CD4-positive, alpha-beta T cell treated with Interleukin-12 subunit alpha and Interleukin-12 subunit beta, for 1 hour (primary cell): ENCODE measurements at places on chromosomes 13 and 19.

DNA sequence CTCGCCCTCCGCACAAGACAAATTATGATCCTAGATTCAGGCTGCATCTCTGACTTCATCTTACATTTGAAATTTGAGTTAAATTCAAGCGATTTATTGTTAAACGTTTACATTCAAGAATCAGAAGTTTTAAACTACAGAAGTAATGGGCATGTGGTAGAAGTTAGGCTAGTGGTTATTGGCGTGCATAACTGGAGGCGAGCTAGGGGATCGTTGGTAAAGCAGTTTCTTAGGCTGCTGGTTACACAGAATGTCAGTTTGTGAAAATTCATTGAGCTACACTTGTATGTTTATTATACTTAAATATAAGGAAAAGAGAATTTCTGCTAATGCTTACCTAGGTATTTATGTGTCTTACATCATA lies 733 bp upstream of the CDX2 start:
- no peak for DNase-seq

GRCh38 chr13:111790621-111791020 lies 276.3 kb upstream of the SOX1 start:
- no peak for DNase-seq

- no peak for DNase-seq
Observed at GRCh38 chr13:29459813-29460355, 135.6 kb downstream of the SLC7A1 start.

- DNase-seq, result no peak
Observed at GRCh38 chr13:110830331-110830730, 84.5 kb downstream of the ANKRD10 start.

- DNase-seq, result no peak
Observed at GRCh38 chr19:5099701-5100221, 130.8 kb downstream of the KDM4B start.

DNA sequence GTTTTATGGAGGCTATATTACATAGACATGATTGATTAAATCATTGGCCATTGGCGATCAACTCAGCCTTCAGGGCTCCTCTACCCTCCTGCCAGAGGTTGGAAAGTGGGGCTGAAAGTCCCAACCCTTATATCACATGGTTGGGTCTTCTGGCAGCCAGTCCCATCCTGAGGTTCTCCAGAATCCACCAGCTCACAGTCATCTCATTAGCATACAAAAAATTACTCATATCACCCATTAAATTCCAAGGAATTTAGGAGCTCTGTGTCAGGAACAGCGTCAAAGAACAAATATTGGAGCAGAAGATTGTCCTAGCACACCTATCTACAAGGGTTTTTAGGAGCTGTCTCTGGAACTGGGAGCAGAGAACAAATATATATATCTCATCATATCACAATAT lies 39.4 kb upstream of the FARP1 start:
- no peak for DNase-seq

DNA sequence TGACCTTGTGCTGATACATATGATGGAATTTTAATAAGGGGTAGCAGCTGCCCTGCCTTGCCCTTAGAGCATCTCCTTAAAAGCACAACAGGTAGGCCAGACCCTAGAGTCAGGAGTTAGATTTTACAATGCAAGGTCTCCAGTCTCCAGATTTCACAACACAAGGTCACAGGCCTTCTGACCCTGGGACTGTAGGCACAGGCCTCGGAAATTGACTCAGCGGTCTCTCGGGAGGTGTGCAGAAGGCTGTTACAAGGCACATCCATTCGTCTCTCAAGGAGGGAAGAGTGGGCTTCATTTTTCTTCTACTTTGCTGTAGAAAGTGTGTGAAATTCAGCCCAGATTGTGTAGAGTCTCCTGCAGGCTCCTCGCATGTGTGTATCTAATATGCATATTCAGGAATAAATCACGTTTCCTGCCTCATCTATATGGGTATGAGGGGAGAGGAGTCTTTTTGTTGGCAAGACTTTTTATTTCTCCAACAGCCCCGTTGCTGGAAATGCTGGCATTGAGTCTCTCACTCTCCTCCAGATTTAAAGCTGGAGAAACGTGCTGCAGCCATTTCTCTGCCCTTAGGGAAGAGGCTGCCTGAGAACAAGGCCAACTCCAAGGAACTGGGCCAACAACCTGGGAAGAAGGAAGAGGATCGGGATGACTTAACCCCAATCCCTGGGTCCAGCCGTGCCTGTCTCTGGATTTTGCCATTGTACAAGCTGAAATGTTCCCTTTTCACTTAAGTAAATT lies 24.5 kb downstream of the UQCRFS1 start:
- no peak for DNase-seq

DNA sequence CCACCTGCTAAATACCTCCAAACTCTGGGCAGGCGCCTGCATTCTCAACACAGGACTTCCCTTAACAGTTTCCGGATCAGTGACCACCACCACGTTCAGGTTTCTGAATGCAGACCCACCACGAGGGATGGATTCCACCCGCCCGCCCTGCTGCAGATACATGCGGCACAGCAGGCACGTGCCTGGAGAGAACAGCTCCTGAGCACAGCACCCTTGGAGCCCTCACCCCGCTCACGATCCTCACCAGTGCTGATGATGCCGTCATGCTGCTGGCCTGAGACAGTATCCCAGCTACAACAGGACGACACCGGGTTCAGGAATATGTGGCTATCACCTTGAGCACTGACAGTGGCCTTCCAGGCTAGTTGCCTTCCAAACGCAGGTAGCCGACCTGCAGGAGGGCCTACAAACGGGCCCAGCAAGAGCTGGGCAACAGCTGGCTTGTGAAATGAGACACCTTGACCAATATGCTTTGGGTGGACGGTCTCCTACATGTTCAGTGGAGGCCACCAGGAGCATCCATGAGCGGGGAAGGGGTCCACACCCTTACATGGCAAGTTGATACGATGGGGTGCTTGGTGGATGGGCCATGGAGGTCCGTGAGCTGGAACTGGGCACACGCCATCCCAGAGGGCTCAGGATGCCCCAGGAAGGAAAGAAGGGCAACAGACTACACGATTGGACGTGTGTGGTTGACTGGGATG lies 9.9 kb upstream of the QTRT1 start:
- no peak for DNase-seq

- no peak for DNase-seq
Observed at GRCh38 chr13:101059793-101060192, 356.5 kb downstream of the NALCN start.

GRCh38 chr19:49837009-49837310 lies 14.0 kb upstream of the PTOV1 start:
- DNase-seq, result no peak

- DNase-seq, result no peak
Observed at GRCh38 chr13:51034906-51035305, 76.2 kb downstream of the C13orf42 start.

DNA sequence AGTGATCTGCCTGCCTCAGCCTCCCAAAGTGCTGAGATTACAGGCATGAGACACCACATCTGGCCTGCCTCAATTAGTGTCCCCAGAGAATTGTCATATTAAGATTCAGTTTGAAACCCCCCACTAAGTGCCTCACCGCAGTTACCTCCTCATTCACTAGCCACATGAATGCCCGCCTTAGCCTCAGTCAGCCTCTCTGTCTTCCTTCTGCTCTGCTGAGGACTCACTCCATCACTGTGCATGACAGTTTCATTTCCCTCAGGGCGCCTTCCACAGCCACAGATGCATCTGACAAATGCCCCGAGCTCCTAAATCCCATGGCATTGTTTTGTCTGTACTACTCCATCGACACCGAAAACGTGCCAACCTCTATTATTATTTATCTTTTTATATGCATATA lies 23.3 kb downstream of the MIPEP start:
- DNase-seq, result no peak

DNA sequence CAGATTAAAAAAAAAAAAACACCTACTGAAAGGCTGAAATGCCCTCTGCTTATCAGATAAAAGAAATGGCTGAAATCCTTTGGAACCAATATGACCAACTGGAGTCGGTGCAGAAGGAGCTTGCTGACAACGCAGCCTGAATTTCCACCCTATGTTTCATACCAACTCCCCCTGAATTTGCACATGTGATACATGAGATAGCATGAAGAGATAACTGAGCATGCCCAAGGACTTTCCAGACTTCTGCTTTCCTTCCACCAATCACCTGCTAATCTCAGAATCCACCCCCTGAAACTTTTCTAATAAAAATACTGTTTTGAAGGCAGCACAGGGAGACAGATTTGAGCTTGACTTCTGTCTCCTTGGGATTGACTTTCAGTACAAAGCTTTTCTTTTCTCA lies 32.2 kb upstream of the WDFY2 start:
- no peak for DNase-seq

DNA sequence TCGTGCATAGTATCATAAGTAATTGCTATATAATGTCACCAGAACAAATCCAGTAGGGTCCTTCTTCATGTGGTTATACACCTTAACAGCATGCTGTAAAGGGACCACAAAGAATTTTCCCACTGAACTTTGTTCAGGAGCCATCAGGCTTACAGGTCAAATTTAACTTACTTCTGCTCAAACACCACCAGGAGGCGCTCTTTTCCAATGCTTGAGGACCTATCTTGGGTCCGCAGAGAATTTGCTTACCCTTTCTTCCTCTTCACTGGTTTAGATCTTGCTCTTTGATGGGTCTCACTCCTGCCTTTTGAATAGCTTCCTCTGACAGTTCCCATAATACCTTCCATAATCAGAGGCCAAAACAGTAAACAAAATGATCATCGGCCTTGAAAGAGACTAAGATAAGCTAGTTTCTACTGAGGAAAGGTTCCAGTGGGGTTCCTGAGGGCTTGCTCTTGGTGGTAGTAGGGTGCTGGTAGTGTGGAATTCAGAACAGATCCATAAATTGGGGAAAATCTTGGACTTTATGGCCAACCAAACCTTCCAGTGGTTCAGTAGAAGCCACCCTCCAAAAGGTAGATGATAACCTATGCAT lies 37.4 kb downstream of the SCGB2B2 start:
- DNase-seq, result peak; percentile 71

DNA sequence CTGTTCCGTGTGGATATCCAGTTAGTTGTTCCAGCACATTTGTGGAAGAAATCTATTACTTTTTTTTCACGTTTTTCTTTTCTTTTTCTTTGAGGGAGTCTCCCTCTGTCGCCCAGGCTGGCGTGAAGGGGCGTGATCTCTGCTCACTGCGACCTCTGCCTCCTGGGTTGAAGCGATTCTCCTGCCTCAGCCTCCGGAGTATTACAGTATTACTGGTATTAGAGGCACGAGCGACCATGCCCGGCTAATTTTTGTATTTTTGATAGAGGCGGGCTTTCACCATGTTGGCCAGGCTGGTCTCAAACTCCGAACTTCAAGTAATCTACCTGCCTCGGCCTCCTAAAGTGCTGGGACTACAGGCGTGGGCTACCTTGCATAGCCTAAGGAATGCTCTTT lies 43.6 kb downstream of the ZNF611 start:
- DNase-seq, result no peak

- peak; percentile 69 for DNase-seq
Observed at GRCh38 chr19:1250437-1251260, 2.3 kb downstream of the MIDN start.

GRCh38 chr13:113550453-113550852 lies 34.1 kb upstream of the TFDP1 start:
- DNase-seq, result no peak

GRCh38 chr13:33761740-33762139 lies 56.2 kb upstream of the RFC3 start:
- no peak for DNase-seq

DNA sequence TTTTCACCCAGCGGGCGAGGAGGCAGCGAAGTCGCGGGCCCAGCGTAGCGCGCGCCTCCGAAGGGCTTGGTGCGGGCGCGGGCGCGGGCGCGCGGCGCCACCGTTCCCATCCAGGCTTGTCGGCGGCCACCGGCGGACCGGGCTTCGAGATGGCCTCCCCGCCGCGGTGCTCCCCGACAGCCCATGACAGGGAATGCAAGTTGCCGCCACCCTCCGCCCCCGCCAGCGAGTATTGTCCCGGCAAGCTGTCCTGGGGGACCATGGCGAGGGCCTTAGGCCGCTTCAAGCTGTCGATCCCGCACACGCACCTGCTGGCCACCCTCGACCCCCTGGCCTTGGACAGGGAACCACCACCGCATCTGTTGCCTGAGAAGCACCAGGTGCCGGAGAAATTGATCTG lies at the start of gene WDR88:
Gene WDR88 (plus strand): TSS at position 94 of the 400 bp plus-strand sequence. CDS start 56 bp downstream, at position 150.
- no peak for DNase-seq

DNA sequence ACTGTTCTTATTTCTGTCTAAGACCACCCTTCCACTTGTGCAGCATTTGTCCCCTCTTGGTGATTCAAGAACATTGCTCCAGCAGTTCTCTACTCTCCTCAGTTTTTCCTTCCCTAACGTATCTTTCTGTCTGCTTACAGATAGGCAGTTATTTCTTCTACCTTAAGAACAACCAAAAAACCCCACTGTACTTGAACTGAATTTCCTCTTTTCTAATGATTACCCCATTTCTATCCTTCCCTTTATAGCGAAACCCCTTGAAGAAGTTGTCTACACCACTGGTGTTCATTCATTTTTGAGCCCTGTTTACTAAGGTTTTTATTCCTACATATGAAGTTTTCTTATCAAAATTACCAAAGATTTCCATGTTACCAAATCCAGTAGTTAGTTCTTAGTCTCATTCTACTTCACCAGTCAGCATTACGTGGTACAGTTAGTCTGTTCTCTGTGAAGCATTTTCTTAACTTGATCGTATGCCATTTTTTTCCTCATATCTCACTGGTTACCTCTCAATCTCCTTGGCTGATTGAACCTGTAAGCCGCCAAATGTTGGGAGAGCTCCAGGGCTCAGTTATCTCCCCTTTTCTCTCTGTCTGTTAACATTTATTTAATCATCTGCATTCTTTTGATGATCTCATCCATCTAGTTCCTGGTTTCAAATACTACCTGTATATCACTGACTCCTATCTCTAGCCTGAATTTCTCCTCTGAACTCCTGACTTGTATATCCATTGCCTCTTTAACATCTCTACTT lies 9.0 kb downstream of the LSM14A start:
- no peak for DNase-seq

GRCh38 chr19:858284-858683 lies 1.2 kb upstream of the CFD start:
- no peak for DNase-seq

GRCh38 chr13:99028890-99029289 lies 51.0 kb upstream of the DOCK9 start:
- peak; percentile 50 for DNase-seq

GRCh38 chr19:14318873-14319272 lies 62.4 kb upstream of the ADGRE5 start:
- no peak for DNase-seq

DNA sequence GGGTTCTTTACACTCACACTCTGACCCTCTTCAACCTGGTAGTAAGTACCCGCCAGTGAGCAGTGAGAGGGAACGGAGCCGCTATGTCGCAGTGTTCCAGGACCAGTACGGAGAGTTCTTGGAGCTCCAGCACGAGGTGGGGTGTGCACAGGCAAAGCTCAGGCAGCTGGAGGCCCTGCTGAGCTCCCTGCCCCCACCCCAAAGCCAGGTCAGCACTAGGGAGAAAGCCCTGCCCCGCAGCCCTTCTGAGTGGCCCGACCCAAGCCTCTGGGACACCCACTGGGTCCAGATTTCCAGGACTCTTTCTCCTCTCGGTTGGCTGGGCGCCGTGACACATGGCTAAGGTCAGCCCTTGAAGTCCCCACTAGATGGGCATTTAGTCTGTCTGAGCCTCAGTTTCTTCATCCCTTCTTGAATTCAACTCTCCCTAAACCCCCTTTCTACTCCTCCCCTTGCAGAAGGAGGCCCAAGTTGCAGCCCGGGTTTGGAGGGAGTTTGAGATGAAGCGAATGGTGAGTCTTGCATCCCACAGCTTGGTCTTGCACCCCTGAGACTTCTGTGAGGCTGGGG lies 1.9 kb downstream of the OCEL1 start:
- no peak for DNase-seq
